ENCODE measurements at places on chromosomes 2 and 18.

DNA sequence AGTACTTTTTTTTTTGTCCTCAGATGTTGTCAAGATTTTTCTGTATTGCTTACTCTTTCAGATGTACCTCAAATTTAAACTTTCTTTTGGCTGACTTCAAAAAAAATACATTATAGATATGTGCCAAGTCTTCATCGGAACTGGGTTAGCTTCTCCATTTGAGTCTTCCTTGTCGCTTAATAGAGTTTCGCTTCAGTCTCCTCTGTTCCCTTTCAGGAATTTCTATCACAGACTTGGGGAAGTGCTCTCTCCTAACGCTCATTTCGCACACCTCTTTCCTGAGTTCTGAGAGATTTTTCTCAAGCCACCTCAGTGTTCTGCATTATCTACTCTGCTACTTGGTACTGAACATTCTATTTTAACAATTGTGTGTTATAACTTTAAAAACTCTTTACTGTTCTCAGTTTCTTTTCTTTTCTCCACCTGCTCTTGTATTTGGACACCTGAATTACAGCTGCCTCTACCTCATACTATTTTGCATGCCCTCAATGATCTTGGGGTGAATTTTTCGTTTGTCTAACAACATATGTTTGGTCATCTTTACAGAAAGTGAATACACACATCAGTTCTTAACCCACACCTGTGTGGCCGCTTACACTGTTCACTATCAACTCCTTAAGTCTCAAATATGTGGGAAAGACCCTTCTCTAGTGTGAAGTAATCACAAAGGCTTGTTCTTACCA is 16.5 kb downstream of the PTPN2 start:
- no peak for DNase-seq

- no peak for DNase-seq
These were observed 142.5 kb downstream of the LAMA1 start for GRCh38 chr18:6975084-6975483.

GRCh38 chr2:15825276-15825980 is 114.9 kb upstream of the MYCN start:
- no peak for DNase-seq

DNA sequence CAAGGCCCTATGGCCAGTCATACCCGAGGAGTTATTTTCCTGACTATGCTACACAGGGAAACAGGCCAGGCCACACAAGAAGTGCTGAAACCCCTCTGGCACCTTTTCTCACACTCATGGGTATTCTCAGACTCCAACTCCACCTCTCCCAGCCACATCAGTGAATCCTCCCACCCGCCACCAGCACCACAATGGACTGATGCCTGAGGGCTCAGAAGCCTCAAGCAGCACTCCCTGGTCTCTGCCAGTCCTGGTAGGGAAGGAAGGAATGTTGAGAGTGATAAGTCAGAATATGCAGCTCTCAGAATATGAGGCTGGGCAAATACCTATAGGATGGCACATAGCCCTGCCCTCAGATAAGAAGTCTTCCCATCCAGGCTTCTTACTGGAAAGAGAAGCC is 391.1 kb downstream of the ALK start:
- DNase-seq, result no peak

DNA sequence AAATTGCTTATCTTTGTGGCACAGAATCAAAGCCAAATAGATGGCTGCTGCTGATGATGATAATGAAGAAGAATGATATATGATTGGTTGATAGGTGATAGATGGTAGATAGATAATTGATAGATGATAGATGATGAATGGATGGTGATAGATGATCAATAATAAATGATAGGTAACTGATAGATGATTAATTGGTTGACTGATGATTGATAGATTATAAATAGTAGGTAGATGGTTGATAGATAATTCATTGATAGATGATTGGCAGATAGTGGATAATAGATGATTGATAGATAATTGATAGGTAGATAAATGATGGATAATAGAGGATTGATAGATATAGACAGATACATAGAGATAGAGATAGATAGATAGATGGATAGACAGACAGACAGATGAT is 430.2 kb downstream of the EIPR1 start:
- no peak for DNase-seq

DNA sequence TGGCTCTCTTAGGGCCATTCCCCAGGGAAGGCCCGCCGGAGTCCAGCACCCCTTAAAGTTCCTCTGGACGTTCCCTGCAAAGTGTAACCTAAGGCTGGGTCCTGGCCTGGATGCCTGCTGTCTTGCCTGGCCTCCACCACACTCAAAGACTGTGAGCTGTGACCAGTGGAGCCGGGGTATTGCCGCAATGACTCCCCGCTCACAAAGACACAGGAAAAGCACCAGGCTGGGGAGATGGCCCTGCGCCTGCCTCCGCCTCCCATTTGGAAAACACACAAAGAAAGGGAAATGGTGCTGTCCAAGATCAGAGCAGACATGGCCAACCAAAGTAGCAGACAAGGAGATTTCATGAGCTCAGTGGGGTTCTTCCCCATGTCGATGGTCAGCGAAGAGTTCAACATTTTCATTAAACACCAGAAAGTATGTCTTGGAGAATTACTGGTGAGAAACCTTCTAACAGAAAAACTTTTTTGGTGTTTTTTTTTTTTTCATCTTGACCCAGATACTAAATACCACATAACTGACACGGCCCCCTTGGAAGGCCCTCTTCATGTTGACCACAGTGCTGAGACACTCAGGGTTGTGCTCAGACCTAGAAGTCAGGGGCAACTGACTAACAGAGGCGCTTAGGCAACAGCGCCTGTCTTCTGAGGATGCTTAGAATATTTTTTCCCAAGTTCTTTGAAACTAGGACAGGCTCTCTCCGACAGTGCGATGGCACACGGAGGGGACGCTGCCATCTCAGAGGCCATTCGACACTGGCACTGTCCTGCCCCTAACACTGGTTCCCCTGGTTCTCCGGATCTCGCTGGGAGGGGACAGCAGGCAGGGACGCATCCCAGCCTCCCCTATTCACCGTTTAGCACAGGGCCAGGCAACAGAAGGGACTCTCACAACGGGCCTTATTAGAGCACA is 226.4 kb upstream of the ID2 start:
- no peak for DNase-seq

- no peak for DNase-seq
These were observed 178.5 kb downstream of the TPGS2 start for GRCh38 chr18:36650266-36650665.

DNA sequence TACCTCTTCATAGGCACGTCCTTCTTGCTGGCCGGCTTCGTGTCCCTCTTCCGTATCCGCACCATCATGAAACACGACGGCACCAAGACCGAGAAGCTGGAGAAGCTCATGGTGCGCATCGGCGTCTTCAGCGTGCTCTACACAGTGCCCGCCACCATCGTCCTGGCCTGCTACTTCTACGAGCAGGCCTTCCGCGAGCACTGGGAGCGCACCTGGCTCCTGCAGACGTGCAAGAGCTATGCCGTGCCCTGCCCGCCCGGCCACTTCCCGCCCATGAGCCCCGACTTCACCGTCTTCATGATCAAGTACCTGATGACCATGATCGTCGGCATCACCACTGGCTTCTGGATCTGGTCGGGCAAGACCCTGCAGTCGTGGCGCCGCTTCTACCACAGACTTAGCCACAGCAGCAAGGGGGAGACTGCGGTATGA is 2.3 kb downstream of the FZD7 start:
- DNase-seq, result no peak

- no peak for DNase-seq
These were observed 8.4 kb downstream of the FBXO36 start for GRCh38 chr2:229930656-229931055.

- DNase-seq, result no peak
These were observed 81.3 kb downstream of the STRADB start for GRCh38 chr2:201532686-201533304.

- no peak for DNase-seq
These were observed 105.0 kb upstream of the SH3BP4 start for GRCh38 chr2:234846599-234847363.

DNA sequence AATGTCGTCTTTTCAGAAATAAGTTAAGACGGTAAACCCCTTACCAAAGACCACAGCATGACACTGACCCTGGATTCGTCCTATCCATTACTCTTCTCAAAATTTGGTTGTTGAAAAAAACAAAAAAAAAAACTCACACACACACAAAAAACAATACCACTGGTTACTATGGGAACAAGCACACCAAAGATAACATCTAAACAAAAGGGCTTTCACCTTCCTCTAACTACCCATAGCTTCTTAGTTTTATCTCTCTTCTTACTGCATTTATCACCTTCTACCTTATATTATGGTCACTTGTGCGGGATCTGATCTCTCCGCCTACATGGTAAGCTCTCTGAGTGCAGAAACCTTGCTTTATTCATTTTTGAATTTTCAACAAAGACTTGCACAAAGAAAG is 192.7 kb downstream of the STK39 start:
- DNase-seq, result no peak

DNA sequence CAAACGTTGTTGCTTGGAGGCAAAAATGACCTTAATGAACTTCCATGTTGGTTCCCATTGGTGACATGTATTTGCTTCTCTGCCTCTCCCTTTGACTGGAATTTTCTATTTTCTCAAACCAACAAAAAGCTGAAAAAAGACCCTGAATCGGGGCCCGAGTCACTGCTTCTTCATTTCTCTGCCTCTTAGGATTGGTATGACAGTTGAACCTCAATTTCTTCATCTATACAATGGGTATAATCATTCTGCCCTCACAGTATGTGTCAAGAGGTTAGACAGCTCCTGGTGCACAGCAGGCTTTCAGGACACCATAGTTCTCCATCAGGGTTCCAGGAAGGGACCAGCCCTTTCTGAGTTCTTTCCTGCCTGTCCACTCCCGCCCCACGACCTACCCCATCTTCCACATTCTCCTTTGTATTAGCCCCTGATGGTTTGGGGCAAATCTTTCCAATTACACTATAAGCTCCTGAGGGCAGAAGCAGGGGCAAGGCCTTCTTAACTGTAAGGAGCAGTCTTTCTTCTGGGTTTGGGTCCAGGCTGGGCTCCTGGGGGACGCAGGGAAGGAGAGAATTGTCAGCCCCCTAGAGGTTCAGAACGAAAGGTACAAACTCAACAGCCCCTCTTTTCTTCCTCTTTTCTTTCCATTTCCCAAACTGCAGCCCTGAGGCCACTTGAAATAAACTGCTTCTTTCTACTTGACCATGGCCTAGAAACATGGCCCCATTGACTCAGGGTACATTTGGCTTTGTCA is 6.3 kb upstream of the PKDCC start:
- DNase-seq, result no peak

DNA sequence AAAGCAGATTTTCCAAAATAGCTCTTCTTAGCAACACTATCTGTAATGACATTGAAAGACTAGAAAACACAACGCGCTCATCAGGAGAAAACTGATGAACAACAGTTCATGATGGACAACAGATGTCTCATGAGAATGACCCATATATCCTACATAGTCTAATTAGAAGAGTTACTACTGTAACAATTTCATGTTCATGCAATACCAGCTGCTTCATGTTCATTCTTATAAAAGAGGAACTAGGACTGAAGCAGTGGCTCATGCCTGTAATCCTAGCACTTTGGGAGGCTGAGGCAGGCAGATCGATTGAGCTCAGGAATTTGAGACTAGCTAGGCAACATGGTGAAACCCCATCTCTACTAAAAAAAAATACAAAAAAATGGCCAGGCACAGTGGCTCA is 22.7 kb downstream of the TRAPPC8 start:
- DNase-seq, result no peak

DNA sequence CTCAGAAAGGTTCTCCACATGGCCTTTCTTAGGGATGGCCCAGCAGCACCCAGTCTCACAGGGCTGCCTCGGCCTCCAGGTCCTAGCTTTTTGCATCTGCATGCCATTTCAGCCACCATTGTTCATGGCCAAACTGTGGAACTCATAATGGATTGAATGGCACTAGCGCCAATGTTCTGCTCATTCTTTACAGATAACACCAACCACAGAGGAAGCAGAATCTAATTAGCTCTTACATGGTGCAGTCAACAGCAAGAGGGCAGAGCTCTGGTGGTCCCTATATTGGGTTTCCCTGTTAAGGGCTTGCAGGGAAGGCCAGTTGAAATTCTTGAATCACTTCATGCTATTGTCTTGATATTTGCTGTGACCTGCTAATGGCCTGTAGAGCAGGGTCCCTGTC is 45.6 kb downstream of the ARL4C start:
- no peak for DNase-seq

DNA sequence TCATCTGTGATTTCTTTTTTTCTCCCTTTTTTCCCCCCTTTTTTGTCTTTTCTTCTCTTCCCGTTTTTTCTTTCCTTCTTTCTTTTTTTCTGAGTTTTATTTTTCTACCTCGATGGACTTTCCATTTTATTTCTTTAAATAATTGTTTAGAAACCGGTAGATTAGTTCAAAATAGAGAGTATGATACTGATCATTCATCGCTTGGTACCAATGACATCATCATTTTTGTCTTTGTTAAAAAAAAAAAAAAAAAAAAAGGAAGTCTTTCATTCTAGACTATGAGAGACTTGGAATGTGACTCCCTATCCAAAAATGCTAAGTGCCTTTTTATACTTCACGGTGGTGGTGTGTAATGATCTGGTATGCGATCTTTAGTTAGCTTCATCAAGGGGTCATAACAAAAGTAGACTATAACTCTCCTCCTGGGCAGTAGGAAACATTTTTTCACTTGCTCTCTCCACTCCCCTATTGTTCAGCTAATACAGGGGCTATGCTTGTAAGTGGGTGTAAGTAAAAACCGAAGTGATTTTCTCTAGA is 1517.5 kb upstream of the ZEB2 start:
- DNase-seq, result no peak

- DNase-seq, result no peak
These were observed 149.3 kb downstream of the VWC2L start for GRCh38 chr2:214560176-214560575.

DNA sequence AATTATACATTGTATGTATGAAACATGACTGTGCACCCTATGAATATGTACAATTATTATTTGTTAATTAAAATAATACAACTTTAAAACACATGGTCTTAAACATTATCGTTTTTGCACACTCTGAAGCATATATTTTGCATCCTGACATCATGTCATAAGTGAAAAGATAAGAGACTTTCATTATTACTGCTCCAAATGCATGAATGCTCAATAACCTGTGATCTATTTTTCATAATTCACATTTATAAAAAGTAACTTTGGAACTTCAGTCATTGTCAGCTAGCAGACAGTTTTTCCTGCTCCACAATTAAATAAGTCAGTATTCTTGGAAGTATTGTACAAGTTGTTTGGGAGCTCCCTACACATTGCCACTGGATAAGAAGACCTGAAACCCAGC is 1.3 kb upstream of the ITPRIPL1 start:
- no peak for DNase-seq

DNA sequence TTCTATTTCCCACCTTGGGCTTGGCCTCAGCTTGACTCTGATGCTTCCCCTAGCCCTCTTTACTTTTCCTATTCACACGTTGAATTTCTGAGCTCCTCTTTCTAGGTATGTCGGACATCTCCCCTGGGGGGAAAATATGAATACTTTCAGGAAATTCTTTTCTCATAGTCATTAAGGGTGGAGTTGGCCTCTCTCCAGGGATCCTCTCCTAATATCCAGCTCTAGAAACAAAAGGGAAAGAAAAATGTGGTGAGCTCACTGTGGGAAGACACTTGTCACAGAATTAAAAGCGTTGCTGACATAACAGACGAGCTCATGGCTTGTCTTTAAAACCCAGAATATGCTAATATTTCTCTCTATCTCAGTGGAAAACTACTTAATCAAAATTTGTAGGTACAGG is 132.7 kb upstream of the MEX3C start:
- DNase-seq, result no peak
